ENCODE measurements at places on chromosomes 4 and X.
A peak's percentile ranks its signal among the peaks of the same experiment; 100 is the strongest.

- no peak for DNase-seq
Observed at GRCh38 chrX:153533091-153533490, 15.6 kb downstream of the ATP2B3 start.

DNA sequence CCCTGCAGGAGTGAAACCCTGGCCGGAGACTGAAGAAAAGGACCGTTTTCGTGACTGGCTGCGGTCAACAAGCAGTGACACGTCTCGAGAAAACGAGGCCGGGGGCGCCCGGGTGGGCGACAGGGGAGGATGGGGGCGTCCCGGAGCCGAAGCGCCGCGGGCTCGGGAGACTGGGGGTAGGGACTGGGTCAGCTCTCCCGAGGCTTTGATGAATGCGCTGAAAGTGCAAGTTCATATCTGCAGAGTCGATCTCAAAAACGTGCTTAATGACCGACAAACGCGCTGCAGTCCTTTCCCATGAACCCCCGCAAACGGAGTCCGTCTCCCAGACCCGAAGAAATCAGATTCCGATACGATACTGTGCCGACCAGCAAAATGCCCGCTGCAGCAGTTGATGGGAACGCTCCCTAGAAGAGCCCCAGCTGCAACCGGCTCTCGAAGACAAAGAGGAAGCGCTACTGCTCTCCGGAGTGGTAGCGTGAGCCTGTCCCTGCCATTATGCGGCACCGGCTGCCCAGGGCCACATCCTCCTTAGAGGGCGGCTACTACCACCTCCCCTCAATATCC lies 806 bp upstream of the CD99L2 start:
- peak; percentile 58 for DNase-seq

DNA sequence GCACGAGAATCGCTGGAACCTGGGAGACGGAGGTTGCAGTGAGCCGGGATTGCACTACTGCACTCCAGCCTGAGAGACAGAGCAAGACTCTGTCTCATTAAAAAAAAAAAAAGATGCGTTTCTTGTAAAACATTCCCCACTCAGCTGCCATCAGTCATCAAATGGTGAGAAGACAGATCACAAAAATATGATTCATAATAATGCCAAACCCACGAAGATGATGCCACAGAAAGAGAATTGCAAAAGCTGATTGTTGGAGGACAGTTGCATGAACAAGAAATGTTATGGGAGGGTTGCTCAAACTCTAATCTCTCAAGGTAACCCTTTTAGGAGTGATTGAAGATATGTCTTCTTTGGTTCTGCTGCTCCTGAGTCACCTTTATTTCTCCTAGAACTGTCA lies 21.4 kb upstream of the SMIM14 start:
- DNase-seq = no peak

- DNase-seq = no peak
Observed at GRCh38 chr4:149836546-149836945, 20.9 kb upstream of the IQCM start.

DNA sequence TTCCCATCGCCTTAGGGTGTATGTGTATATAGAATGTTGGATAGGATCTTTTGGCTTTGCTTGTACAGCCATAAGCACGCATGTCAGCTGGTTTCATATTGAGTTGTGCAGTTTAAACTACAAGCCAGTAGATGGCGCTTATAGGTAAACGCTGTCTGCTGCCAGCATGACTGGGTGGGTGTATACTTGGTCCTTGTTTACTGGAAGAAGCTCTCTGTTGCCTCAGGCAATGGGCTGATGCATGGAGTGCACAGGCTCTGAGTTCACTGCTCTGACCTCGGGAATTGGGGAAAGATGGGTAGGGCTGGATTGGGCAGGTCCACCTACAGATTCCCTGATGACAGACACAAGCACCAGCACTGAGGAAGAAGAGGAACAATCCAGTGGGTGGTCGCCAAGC lies 831.5 kb downstream of the STIM2 start:
- DNase-seq = peak; percentile 17

GRCh38 chrX:107763647-107764046 lies 11.9 kb downstream of the TSC22D3 start:
- DNase-seq = no peak

DNA sequence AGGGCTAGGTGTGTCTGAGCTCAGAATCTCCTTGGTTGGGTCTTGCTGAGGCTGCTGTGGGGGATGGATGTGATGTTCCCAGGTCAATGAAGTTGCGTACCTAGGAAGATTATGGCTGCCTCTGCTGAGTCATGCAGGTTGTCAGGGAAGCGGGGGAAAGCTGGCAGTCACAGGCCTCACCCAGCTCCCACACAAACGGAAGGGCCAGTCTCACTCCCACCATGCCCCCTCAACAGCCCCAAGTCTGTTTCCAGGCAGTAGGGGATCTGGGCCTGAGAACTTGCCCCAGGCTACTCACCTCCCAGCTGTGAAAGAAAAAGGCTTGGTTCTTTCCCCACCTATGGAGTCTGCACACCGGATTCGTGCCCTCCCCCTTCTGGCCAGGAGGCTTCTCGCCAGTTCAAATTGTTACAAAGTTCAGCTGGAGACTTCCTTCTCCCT lies 72.9 kb downstream of the WDR44 start:
- no peak for DNase-seq

GRCh38 chr4:188781655-188782054 lies 642.4 kb downstream of the TRIML1 start:
- no peak for DNase-seq

DNA sequence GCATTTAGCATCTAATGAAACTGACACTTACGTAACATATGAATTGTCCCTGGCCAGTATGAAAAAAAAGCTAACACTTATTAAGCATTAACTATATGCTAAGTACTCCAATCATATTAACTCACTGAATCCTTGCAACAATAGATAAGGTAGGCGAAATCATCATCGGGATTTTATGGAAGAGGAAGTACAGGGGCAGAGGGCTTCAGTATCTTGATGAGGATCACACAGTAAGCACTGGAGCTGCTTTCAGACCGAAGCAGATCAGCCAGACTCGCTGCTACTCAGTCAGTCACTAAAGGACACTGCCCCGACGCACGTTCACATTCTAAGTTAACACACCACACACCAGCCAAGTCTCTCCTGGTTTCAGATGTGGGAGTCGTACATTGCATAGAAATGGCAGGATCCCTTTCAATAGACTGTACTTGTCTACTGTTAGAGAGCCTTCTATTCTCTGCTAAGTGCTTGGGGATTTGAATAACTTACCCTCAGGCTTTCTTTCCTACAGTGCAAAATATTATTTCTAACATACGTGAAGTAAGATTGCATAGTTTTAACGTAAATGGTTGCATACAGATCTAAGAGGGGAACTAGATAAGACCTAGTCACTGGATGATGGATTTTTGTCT lies 540.2 kb upstream of the TENM3 start:
- no peak for DNase-seq

DNA sequence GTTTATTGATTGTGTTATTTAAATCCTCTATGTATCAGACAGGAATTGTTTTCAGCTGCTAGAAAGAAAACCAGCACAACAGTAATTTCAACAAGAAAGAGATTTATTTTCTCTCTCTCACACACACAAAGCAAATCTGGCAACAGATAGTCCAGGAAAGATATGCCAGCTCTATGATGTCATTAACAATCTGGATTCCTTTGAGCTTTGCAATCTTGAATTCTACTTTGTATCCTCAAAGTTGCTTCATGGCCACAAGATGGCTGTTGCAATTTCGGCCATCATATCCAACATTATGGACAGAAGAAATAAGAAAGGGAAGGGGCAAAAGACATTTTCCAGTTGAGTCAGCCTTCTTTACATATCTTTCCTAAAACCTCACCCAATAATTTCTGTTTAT lies 19.8 kb upstream of the FMR1 start:
- DNase-seq = no peak

GRCh38 chrX:73577361-73577760 lies 14.4 kb downstream of the CHIC1 start:
- no peak for DNase-seq

GRCh38 chr4:125322366-125322730 lies 7.6 kb downstream of the FAT4 start:
- DNase-seq = peak; percentile 10

DNA sequence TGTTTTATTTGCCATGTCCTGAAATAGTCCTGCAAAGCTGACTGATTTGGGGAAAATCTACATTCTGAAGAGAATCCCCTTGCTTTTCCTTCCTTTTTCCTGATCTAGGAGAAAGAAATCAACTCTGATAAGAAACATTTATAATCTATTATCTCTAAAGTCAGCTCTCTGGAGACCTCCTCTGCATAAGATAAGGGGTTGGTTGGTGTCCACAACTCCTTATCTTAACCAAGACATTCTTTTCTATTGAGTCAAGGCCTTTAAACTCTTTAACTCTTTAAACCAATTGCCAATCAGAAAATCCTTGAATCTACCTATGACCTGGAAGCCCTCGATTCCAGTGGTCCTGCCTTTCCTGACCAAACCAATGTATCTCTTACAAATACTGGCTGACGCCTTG lies 373.6 kb upstream of the RASGEF1B start:
- no peak for DNase-seq

DNA sequence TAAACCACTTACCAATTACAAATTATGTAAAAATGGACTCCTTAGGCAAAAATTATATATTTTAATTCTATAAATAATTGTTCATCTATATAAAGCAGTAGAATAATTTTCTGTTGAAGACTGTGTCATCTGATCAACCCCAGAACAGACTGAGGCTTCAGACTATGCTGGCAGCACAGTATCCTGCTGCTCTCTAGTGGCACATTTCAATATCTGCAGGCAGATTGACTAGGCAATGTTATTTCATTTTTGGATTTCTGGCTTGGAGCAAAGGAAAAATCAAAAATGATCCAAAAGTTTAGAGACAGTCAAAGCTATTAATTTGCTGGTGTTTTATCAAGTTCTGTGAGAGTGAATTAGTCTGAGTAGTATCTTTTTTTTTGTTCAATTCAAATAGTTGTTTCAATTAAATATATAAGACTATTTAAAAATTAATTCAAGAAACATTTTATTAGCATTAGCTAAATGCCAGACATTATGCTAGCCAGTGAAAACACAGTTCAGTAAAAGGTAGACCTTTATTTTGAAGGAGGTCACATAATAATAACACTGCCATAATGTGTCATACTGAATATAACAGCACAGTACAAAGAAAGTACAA lies 21.3 kb upstream of the SULT1E1 start:
- peak; percentile 10 for DNase-seq

GRCh38 chr4:16480011-16480410 lies 253.7 kb upstream of the TAPT1 start:
- DNase-seq = no peak

DNA sequence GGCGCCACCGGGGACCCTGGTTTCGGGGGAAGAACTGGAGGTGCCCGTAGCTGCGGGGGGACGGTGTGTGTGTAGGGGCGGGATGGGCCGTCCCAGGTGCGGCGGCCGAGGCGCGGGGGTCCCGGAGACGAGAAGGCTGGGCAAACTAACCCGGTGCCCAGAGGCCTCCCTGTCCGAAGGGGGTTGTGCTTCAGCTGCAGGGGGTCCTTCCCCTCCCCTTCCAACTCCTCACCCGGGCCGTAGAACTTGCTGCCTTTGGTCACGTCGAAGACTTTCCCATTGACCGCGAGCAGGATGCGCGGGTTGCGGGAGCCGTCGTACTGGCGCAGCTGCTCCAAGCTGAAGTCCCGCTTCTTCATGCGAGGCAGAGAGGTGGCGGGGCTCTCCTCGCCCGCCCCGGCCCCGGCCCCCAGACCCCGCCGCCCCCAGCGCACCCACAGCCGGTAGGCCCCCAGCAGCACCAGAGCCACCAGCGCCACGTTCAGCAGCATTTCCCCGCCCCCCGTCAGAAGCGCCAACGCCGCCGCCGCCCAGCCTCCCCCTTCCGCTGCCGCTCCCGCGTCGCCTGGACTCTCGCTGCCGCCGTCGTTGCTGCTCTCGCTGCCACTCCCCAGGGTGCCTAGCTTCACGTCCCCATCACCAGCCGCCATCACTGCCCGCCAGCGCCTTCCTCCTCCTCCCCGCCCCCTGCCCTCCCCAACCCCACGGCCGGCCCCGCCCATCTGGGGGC lies at the start of gene PGRMC2:
PGRMC2 (minus strand) TSS at position 673 of the 730 bp plus-strand sequence; CDS start at position 650, 23 bp downstream.
- no peak for DNase-seq

DNA sequence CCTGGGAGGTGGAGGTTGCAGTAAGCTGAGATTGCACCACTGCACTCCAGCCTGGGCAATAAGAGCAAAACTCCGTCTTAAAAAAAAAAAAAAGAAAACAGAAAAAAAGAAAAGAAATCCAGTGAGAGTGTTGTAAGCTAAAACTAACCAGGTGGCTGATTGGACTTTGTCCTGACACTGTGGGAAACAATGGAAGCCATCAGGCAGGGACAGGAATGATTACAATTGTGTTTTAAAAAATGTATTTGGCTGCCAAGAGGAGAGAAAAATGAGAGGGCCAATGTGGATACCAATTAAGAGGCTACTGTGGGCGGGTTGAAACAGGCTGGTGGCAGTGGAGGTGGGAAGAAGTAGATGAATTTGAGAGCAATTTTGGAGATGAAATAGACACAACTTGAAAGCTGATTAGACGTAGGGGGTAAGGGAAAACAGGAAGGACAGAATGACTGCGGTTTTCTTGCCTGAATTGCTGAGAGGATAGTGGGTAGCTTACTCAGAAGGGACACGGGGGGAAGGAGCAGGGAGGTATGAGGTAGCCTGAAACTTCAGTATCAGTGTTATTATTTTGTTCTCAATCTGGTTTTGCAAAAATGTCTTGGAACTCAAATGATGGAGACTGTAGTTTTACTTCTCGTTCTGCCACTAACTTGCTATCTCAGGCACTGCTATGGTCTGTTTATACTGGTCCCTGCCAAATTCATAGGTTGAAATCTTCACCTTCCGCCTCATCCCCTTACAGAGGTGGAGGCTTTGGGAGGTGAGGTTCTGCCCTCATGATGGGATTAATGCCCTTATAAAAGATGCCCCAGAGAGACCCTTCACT lies 45.6 kb upstream of the CHRNA9 start:
- DNase-seq = peak; percentile 64

- no peak for DNase-seq
Observed at GRCh38 chr4:26242451-26242850, 78.4 kb upstream of the RBPJ start.

GRCh38 chrX:97374266-97374665 lies 490.6 kb downstream of the RPA4 start:
- no peak for DNase-seq

- peak; percentile 81 for DNase-seq
Observed at GRCh38 chr4:182808673-182809416, 108.3 kb downstream of the DCTD start.

DNA sequence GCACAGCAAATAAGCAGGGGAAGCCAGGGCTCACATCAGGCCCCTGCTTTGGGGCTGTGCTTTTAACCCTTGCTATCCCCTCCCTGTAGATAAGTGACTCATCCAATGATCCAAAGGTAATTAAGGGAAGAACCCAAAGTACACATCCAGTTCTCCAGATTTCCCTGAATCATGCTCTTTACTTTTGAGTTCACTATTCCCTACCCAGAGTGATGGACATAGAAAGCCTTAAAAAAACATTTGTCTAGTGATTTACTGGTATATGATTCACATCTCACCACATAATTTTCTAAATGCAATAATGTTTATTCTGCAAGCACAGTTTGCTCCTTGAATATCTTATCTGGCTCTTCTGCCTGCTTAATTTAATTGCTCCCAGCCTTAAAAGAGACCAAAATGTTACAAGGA lies 136.2 kb downstream of the PPP3CA start:
- DNase-seq = no peak

All from DND-41 (cell line).